Stimulated activated CD4-positive, alpha-beta T cell treated with anti-CD3 and anti-CD28 coated beads, Interleukin-4, amount 100 ng/mL, for 1 hour (primary cell): ENCODE measurements at places on chromosomes 7 and 10.
A peak's percentile ranks its signal among the peaks of the same experiment; 100 is the strongest.

DNA sequence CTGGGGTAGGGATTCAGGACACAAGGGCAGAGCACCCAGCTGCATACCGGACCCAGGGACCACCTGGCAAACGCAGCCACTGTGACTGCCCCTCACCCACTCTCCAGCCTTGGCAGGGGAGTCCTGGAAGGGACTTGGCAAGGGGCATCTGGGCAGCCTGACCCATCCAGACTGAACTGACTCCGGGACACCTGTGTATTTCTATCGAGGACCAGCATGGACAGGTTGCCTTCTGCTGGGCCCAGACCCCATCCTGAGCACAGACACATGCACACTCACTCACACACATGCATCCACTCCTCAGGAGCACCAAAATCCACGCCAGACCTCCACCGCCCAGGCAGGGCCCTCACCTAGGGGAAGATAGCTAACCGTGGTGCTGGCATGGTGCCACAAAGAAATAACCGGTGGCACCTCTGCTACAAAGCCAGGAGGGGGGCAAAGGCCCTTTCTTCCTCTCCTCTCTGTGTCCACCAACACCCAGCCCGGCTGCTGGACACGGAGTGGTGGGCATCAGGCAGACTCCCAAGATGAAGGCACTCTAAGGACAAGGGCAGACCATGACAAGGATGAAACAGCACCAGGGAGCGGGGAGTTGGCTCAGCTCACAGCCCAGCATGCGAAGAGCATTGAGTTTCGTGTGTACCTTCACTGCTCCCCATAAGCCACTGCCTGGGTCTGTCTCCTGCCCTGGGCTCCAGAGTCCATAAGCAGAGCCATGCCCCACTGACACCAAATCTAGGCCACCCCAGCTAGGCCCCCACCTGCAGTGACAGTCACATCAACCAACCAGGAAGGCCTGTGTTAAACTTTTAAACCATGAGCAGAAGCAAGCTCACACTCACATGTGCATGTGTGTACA lies 35.3 kb downstream of the KCNH2 start:
- DNase-seq = no peak

GRCh38 chr10:76778914-76779795 lies 858.5 kb downstream of the KCNMA1 start:
- DNase-seq = no peak

GRCh38 chr7:36283181-36283580 lies 106.5 kb upstream of the ANLN start:
- DNase-seq = no peak

GRCh38 chr10:3895045-3895631 lies 110.1 kb upstream of the KLF6 start:
- no peak for DNase-seq

- peak; percentile 27 for DNase-seq
Observed at GRCh38 chr7:48154792-48155413, 16.4 kb upstream of the ABCA13 start.

DNA sequence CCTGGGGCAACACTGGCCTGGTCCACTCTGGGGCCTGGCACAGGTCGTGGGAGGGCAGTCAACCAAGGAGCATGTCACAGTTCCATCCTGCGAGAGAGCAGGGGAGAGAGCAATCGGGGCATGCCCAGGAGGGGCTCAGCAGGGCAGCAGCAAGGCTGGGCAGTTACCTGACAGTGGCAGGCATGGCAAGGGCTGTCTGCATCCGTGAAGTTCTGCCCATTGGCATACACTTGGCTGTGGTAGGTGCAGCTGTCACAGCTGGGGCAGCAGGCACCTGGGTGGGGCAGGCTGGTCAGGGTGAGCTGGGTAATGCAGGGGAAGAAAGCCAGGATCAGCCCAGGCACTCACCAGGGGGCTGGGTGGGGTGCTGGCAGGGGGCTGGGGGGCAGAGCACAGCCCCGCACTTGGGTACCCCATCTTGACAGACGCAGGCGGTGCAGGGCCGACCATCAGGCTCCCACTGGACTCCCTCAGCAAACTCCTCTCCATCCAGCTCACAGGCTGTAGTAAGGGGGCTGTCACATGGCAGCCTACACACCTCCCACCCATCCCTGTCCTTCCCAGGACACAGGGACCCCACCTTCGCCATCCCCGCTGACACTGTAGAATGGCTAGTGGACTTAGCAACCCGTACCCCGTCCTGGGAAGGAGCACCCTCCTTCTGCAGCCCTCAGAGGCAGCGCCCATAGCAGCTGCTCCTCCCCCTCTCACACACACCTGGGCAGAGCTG lies 17.8 kb downstream of the KCP start:
- no peak for DNase-seq

- no peak for DNase-seq
Observed at GRCh38 chr7:150954986-150955518, 23.1 kb downstream of the KCNH2 start.

GRCh38 chr10:76514321-76514720 lies 1082.9 kb downstream of the LRMDA start:
- no peak for DNase-seq

DNA sequence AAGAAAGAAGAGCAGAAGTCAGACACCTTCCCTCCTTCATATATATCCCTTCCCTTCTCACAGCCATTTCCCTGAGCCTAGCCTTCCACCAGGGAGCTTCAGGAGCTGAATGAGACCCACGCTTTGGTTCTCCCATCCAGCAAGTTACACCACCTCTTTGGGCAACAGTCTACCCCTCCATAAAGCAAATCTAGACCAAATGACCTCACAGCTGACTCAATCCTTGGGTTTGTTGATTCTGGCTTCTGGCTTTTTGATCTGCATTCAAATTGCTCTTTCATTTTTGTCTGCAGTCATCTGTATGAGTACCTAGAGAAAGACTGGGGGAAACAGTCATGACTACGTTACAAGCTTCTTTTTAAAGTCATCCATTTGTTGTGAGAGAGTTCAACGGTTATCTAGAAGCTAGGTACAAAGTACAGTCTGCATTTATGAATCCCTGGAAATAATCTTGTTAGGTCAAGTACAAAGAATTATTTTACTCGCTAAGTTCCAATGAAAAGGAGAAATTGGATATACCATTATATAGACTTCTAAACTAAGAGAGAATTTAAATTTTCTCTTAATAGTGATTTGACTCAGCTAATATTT lies 86.3 kb downstream of the RAB11FIP2 start:
- no peak for DNase-seq

DNA sequence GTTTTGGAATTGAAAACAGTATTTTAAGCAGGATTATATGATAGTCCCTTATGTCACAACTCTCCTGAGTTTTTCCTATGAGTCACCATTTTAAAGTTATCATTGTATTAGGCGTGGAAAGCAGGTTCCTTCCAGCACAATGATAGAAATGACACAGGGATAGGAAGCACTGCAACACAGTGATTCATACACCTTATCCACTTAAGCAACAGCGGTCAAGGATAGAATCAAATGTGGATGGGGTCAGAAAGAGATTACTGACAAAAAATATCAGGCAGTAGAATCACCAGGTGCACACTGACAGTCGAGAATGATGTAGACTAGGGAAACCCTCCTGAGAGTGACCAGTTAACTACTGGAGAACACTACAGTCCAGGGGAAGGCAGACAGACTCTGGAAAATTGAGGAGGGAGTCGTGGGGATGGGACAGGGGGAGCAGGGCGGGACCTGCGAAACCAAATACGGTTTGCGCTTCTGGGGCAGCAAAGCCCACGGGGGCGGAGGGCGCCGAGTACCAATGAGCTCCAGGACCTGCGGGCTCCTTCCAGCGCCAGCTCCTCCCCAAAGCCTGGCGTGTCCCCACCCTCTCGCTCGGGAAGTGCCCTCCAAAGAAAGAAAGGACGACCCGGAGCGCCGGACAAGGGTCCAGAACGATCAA lies 479 bp downstream of the PNPLA8 start:
- DNase-seq = no peak

DNA sequence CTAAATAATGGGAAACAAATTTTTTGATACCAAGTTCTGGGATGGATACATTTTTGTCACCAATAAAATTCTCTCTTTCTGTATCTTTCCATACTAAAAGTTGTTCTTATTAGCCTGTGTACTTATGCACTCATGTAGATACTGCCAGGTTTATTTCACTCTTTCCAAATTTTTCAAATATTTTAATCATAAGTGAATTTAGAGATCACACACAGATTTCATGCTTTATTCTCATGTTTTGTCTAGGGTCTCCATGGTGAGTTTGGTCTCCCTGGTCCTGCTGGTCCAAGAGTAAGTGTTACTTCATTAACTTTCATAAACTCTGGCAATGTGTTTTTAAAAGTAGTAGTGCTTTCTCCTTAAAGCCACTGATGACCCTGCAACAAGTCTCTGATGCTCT lies 20.3 kb downstream of the COL1A2 start:
- no peak for DNase-seq
